ENCODE measurements at places on chromosomes 3 and 15.

- no peak for DNase-seq
Measured at GRCh38 chr3:165159760-165160421, 36.3 kb downstream of the SLITRK3 start.

- DNase-seq = no peak
Measured at GRCh38 chr15:46278062-46278461, 643.2 kb downstream of the SQOR start.

DNA sequence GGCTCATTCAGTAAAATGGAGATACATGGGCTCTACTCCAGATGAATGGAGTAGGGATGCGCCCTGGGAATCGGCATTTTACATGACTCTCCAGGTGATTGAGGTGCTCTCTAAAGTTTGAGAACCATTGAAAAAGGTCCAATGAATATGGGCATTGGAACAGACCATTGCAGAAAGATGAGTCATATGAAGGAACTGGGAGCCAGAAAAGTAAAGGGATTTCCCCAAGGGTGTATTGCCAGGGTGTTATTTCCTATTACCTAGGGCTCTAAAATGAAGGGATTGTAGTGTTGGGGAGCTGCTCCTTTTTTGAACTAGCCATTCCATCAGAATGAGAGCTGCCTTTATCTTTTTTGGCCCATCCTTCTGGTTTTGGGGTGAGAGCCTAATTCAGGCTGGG lies 21.7 kb downstream of the CLDN11 start:
- DNase-seq = no peak

GRCh38 chr15:29037997-29038705 lies 152.4 kb downstream of the APBA2 start:
- no peak for DNase-seq

GRCh38 chr3:148004331-148004730 lies 595.2 kb downstream of the ZIC1 start:
- DNase-seq = no peak

DNA sequence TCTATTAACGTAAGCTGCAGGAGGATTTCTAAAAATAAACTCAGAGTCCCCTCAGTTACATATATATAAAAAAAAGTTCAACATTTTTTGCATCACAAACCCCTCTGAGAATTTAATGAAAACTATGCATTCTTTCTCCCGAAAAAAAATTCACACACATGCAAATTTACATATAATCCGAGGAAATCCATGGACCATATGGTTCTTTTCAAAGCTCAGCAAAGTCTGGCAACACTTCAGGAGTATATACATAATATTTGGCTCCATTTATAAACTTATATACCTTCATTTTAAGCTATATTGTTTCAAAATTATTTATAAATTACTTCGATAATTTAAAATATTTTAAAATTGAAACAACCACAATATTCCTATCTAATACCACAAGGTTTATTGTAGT lies 140.7 kb upstream of the PLXND1 start:
- no peak for DNase-seq

- DNase-seq = no peak
Measured at GRCh38 chr15:88894819-88895767, at the start of gene HAPLN3. HAPLN3 (minus strand) TSS chr15:88895544; CDS start chr15:88887298, 8,246 bp downstream.

DNA sequence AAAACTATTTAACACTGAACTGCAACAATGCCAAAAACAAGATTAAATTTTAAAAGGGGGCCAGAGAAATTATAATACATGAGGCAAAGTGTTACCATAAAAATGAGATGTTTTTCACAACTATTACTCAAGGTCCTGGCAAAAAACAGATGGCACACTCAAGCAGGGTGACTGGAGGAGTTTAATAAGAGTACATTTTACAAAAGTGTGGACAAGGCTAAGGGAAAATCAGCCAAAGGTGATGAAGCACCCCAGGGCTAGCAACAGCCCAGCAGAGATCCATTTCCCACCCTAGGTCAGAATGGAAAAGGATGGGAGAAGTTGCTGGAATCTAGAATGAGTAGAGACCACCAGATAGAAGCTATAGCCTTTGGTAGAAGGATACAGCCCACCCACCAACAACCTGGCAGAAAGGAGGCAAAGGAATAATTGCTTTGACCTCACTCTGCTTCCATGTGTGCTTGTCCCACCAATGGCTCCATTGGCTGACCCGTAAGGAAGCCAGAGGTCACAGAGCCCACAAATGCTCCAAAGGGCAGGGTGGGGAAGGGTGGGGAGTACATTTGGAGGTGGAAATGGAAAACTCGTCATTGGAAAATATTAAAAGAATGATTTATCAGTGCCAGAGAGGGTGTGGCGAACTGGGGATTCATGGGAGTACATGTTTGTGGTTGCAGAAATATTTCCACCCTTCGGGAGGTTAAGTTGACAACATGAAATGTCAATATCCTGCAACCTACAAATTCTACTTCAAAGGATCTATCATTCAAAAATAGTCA lies 161.0 kb upstream of the UBE2E2 start:
- no peak for DNase-seq

- no peak for DNase-seq
Measured at GRCh38 chr3:61573441-61573840, 12.1 kb downstream of the PTPRG start.

GRCh38 chr3:124014366-124014942 lies 22.5 kb upstream of the ROPN1 start:
- no peak for DNase-seq

- no peak for DNase-seq
Measured at GRCh38 chr3:52524752-52525679, 8.6 kb downstream of the NT5DC2 start.

GRCh38 chr3:183553334-183554026 lies 2.0 kb downstream of the KLHL6 start:
- no peak for DNase-seq

DNA sequence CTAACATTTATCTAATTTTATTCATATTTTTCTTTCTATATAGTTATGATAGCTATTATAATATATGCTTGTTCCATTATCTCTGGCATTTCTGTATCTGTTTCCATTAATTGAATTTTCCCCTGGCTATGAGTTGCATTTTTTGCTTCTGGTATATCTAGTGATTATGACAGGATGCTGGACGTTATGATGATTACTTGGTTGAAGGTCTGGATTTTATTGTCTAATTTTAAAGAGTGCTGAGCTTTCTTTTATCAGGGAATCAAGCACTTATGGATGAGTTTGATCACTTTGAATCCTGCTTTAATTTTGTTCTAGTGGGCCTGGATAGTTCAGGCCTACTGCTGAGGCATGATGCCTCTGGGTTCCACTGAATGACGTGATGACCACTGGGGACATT lies 229.7 kb downstream of the CBLB start:
- DNase-seq = no peak

DNA sequence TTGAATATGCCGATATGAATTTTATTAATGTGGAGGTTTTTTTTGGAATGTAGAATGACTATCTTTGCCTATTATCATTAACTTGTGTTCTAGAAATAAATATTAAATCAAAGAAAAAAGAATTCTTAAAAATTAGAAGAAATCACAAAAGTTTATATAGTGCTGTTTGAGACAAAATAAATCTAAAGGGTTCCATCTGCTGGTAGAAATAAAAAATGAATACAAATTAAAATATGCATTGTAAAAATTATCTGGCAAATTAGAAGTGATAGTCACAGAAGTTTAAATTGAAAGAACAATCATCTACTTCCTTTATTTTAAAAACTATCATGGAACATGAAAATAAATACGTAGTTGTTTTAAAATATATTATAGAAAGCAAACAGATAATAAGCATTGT lies 22.7 kb upstream of the ZBTB20 start:
- no peak for DNase-seq

DNA sequence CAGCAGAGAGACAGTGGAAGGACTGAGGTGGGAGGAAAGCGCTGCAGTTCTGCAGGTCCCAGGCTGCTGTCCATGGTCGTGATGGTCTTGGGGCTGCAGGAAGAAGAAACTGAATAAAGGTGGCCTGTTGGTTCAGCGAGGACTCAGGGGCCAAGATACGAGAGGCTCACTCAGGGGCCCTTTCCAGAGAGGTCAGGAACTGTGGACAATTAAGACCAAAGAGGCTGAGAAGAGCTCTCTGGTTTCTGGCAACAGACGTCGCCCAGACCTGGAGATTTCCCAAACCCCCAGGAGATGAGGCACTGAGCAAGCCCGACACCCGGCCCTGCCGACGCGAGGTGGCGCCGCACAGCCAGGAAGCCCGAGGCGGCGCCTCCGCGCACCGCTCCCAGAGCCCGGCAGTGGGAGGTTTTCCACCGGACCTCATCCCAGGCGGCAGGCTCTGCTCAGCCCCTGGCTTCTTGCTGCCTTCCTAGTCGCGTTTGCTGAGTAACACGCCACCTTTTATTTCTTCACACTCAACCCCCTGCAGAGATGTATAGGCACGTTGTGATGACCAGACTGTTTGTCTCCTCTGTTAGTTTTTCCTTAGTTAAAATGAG lies 56.4 kb upstream of the ARRDC4 start:
- DNase-seq = no peak

DNA sequence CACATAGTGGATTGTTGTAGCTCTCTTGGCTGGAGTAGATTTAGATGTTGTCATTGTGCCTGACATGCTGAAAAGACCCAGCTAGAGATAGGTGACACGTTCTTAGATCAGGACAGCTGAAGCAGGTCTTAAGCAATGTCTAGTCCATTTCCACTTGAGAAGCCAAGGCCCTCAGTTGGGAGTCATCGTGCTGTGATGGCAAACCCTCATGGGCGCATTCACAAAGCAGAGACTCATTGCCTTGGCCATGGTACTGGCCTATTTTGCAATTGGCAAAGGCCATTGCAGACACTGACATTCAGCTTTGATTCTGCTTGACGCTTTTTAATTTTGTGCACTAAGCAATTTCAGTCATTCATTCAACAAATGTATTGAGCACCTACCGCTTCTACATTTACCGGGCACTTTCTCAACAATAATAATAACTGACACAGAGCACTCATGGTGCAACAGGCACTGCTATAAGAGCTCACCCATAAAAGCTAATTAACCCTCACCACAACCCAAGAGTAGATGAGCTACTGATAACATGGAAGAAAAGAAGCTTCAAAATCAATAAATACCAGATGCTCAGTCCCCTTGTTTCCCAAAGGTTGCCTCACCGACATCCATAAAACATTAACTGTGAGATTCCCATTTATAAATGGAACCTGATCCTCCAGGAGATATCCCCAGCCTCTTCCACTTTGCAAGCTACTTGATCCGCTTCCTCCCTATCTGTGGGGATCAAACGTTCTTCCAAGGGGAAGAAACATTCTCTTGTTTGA lies 200.1 kb downstream of the TLE3 start:
- DNase-seq = no peak

GRCh38 chr3:112043621-112044201 lies 9.2 kb downstream of the TMPRSS7 start:
- peak; percentile 4 for DNase-seq

GRCh38 chr15:32099956-32100684 lies 69.8 kb downstream of the CHRNA7 start:
- no peak for DNase-seq

DNA sequence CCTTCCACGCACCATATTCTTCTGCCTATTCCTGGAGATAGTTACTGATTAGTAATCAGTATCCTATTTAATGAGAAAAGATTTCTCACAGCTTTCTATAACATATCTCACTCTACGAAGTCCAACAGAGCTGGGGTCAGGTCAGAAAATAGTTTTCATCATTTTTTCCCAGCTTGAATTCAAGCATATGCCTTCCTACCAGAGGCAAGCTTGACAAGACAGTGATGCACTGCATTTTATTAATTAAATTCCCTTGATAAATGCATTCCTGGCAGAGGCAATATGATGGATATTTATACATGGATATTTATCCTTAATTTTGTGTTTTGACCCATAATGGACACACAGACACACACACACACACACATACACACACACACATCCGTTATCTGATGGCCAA lies 961.4 kb downstream of the EPHA3 start:
- DNase-seq = no peak

DNA sequence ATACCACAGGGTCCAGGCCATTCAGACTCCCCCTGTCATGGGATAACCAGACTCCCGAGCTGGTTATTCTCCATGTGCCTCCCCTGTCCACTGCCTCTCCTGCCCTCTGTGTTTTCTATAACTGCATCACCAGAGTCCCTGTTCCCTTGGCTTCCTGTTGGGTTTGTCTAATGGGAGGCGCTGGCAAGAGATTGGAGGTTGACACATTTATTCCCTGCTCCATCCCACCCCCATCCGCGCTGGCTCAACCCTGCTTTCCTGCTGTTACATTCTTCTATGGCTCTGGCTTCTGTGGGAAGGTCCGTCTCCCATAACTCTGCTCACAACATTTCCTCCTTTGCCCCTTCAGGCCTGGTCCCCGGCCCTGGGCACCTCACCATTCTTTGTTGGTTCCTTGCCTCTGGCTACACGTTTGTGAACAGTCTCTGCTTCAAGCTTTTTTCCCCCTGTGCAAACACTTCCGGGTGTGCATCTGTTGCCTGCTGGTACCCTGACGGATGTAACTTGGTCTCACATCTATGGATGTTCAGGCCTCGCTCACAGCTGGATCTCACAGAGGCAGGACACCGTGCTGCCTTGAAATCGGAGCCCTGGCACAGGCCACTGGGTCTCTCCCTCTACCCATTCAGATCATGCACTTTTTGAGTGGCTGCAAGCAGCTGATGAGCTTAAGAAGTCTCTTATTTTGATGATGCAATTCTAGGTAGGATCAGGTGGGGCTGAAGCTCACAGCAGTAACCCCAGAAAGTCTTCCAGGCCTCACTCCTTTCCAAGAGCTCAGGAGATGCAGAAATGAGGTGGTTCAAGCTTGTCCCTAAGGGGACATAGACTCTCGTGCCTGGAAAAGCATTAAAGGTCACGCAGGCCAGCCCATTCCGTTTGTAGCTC lies 68.6 kb upstream of the ATP13A3 start:
- no peak for DNase-seq

DNA sequence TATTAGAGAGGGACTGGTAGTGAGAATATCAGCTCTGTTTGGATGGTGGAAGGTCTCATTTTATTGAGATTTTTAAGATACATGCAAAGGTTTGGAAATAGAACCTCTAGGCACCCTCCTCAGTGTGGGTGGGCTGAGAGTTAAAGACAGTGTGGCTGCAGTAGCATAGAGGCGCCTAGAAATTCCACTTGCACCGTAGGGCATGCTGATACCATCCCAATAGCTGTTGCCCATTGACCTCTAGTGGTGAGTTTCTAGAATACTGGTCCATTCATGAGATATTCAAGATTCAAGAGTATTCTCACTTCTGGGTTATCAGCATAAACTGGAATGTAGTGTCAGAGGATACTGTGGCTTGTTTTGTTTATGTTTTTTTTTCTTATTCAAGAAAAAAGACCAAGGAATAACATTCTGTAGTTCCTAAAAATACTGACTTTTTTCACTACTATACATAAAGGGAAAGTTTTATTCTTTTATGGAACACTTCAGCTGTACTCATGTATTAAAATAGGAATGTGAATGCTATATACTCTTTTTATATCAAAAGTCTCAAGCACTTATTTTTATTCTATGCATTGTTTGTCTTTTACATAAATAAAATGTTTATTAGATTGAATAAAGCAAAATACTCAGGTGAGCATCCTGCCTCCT lies 87.2 kb downstream of the TGFBR2 start:
- DNase-seq = no peak
